ENCODE measurements at places on chromosomes 13 and 19. TPM values are rescaled to one million over a fixed set of nuclear protein-coding genes. Genes with fewer than 3 reads are reported as not detected.

DNA sequence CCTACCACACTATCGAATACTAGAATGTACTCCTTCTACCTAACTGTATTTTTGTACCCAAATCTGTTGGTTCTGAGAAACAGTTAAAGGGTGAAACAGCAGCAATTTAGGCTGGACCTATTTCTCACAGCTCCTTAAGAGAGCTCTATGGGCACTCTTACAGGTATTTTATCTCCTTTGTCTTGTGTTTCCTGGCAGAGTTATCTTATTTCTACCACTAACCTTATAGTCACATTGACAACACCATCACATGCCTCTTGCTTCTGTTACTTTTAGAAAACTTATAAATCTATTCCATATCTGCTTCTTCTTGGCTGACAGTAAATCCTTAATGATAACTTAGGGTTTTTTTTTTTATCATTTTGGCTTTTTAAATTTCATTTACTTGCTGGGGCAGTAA lies 130.7 kb downstream of the MYO16 start:
- no peak for DNase-seq
- H3K4me1 ChIP-seq, result no peaks in the 10 kb centered on the region
- H3K27me3 ChIP-seq, result no peaks in the 10 kb centered on the region
- H3K4me3 ChIP-seq, result no peak overlapping the region
- no peak overlapping the region for H3K27ac ChIP-seq

GRCh38 chr19:19746286-19747213 lies 13.6 kb upstream of the ZNF14 start:
- no peak for DNase-seq
- H3K36me3 ChIP-seq, result no peaks in the 10 kb centered on the region
- H3K27me3 ChIP-seq, result no peaks in the 10 kb centered on the region
- no peak overlapping the region for H3K4me3 ChIP-seq
- no peaks in the 10 kb centered on the region for H3K4me1 ChIP-seq

- H3K27me3 ChIP-seq, result peaks cover 7% of the 10 kb centered on the region
- no peaks in the 10 kb centered on the region for H3K4me1 ChIP-seq
- no peak for DNase-seq
- no peak overlapping the region for H3K27ac ChIP-seq
- H3K36me3 ChIP-seq, result no peaks in the 10 kb centered on the region
- no peak overlapping the region for H3K4me3 ChIP-seq
These were observed 7.0 kb upstream of the DLEU7 start for GRCh38 chr13:50850445-50850844.

- H3K27ac ChIP-seq, result no peak overlapping the region
- no peaks in the 10 kb centered on the region for H3K4me1 ChIP-seq
- no peak for DNase-seq
- no peaks in the 10 kb centered on the region for H3K36me3 ChIP-seq
- H3K4me3 ChIP-seq, result no peak overlapping the region
These were observed 581.5 kb upstream of the KLF12 start for GRCh38 chr13:74715718-74716117.

DNA sequence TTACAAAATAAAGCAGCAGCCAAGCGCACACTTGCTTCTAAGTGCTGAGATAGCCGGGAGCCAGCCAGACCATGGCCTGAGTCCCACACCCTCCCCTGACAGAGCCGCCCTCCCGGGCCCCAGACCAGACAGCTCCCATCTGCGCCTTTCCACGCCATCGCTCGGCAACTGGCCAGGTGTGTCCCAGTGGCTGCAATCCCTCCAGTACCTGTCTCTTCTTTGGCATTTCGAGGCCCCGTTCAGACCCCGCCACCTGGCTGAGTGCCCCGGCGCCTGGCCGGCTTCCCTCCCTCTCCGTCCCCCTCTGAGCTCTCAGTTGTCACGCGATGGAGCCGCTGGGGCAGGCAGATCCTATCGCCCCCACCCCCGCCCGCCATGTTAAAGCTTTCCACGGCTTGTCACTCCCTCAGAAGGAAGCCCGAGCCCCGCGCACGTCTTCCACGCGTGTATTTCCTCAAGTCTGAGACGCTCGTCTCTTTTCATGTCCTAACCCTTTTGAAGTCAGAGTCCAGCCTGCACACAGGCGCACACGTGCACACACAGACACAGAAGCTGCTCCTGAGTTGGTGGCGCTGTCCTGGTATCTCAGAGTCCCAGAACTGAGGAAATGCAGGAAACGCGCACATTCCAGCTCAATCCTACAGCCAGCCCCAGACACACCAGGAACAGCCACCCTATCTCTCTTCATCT lies 7.9 kb downstream of the MLLT1 start:
- peak overlapping the region; percentile 90 for H3K27ac ChIP-seq
- peak; percentile 72 for DNase-seq
- H3K27me3 ChIP-seq, result no peaks in the 10 kb centered on the region
- no peak overlapping the region for H3K4me3 ChIP-seq
- peaks cover 59% of the 10 kb centered on the region for H3K4me1 ChIP-seq

SLC25A41 gene
- total RNA-seq, result not detected

PVR gene
- 199 TPM for total RNA-seq

DNA sequence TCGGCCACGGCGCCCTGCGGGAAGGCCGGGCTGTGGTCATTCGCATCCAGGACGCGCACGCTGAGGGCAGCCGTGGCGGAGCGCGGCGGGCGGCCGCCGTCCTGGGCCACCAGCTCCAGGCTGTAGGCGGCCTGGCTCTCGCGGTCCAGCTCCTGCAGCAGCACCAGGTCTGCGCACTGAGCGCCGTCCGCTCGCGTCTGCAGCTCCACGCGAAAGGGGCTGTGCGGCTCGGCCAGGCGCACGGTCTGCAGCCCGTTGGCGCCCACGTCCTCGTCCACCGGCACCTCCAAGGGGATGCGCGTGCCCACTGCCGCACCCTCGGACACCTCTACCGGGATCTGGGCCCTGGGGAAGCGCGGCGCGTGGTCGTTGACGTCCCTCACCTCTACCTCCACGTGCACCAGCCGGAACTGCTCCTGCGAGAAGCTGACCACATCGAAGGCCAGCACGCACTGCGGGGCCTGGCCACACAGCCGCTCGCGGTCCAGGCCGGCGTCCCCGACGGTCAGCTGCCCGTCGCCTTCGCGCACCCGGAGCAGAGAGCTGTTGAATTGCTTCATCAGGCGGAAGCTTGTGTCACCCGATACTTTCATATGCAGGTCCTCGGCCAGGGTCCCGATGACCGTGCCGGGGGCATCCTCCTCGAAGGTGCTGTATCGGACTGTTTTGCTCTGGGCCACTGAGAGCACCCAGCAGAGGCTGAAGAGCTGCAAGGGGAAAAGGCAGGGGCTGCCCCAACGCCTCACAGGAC lies 583 bp downstream of the PCDH8 start:
- H3K36me3 ChIP-seq, result no peaks in the 10 kb centered on the region
- no peak overlapping the region for H3K27ac ChIP-seq
- no peak for DNase-seq
- no peak overlapping the region for H3K4me3 ChIP-seq

Measured in endothelial cell of umbilical vein (primary cell).